GM19239 (cell line): ENCODE measurements at places on chromosomes 11 and 22.

DNA sequence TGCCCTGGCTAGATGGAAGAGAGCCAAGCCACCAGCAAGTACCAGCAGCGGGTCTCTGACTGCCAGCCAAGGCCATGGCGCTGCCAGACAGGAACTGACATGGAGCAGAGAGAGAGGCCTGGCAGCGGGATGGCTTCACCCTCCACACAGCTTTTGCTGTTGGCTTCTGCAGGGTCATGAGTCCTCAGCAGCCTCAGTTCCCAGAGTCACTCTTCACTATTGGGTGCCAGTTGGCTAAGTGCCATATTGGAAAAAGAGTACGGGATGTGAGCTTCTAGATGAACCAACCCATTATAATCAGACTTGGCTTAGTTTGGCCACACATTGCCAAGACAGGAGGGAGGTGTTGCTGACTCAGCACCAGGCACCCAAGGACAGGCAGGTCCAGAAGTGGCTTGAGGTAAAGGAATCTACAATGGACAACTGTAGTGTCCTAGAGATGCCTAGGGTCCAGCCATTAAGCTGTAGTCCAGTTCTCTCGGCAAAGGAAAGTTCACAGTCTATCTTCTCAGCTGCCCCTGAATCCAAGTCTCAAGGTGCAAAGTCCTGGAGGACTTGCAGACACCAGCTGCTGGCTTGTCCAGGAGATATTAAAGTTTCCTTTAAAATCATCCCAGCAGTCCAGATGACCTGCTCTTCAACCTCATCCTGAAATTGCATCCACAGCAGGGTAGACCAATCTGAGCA, 40.7 kb upstream of the POU2AF1 start:
- DNase-seq, result no peak

- DNase-seq, result no peak
Observed at GRCh38 chr22:42814215-42814614, 42.9 kb downstream of the ARFGAP3 start.

GRCh38 chr11:45303316-45303715, 17.2 kb upstream of the SYT13 start:
- no peak for DNase-seq

DNA sequence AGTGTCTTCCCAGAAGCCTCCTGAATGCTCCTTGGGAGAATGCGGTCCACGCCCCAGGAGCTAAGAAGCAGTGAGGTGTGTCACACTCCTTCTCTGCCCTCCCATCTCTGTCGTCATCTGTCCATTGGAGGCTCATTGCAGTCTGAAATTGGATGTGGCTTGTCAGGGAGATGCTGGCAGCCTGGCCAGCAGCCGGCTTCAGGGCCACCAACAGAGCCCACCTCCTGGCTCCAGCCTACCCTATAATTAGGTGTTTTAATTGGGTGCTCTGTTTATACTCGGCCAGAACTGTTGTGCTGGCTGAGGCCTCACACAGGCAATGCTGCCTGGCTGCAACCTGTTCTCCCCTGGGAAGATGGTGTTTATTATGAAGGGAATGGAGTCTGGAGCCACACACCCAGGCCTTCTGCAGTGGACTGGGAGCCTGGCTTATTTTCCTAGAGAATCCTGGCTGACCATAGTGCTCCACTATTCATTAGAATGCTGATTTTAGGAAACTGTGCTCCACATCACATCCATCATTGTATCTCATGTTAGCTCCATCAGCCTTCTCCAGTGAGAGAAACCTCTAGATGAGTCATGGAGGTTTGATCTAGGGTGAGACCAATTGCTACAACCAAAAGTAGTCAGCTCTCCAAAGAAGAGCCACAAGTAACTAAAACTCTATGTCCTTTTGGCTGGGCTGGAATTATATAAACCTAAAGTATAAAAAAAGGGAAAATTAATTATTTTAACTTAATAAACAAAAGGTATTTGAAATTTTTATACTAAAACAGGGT, 86.8 kb upstream of the CRTAM start:
- DNase-seq, result no peak

- no peak for DNase-seq
Observed at GRCh38 chr11:605286-606129, 10.2 kb downstream of the IRF7 start.

GRCh38 chr22:43060183-43060582, 29.0 kb downstream of the TTLL1 start:
- peak; percentile 46 for DNase-seq

GRCh38 chr22:50542416-50542927, 3.2 kb upstream of the KLHDC7B start:
- DNase-seq, result no peak

- DNase-seq, result no peak
Observed at GRCh38 chr11:76523147-76523546, 78.3 kb downstream of the EMSY start.

- DNase-seq, result no peak
Observed at GRCh38 chr11:13905137-13905781, 57.3 kb upstream of the SPON1 start.

DNA sequence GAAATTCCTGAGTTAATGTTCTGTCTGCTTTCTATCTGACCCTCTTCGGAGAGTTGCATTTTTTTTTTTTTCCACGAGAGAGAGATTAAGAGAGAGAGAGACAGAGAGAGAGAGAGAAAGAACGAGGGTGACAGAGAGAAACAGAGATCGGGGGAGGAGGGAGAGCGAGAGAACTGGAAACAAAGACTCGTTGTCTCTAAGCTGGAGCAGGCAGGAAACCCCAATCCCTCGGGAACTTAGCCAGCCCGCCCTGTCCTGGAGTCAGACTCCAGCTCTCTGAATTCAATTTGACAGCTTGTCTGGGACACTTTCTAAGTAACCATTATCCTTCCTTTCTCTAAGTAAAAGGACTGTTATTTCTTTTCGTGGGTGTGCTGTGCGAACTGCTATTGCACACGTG, 76.9 kb downstream of the KCNJ1 start:
- no peak for DNase-seq

GRCh38 chr11:2958251-2958650, 29.0 kb upstream of the PHLDA2 start:
- no peak for DNase-seq

- no peak for DNase-seq
Observed at GRCh38 chr11:61966734-61967115, 709 bp downstream of the FTH1 start.

- DNase-seq, result no peak
Observed at GRCh38 chr11:1889224-1889930, 2.3 kb downstream of the PRR33 start.

- no peak for DNase-seq
Observed at GRCh38 chr11:22472306-22472705, 134.1 kb downstream of the SLC17A6 start.
